Hindlimb muscle (tissue), 1 donor: ENCODE measurements at places on chromosomes 7 and 10.

DNA sequence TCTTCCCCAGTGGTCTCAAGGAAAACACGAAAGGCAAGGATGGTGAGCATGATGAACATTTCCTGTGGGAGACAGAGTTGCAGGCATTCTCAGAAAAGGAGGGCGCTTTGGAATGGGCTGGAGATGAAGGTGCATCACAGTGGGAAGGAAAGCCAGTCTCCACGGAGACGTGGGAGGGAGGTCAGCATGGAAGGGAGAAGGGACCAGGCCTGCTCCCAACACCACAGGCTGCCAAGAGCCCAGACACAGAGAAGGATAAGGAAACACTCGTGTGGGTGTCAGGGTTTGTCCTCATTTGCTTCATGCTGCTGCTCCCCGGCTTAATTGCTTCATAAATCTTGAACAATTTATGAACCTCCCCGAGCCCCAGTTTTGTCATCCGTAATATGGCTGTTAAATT, 231.5 kb upstream of the ZNF32 start:
- DNase-seq = no peak

- DNase-seq = no peak
These were observed 49.5 kb upstream of the DNAAF5 start for GRCh38 chr7:676972-677385.

DNA sequence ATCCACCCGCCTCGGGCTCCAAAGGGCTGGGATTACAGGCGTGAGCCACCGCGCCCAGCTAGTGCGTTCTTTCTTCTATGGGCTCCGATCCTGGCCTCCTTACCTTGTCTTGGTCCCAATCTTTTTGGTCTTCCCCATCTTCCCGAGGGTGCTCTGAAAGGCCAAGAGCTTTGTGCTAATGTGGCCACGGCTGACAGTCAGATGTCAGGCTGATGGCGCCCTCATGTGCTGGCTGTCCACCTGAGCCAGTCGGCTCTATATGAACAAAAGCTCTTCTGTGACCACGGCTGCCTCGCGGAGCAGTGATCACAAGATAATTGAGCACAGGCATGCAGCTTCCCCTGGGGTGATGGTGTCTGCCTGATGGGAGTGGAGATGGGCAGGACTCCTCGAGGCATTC, 11.0 kb upstream of the AHCYL2 start:
- peak; percentile 47 for DNase-seq

GRCh38 chr10:72272689-72273409, 875 bp upstream of the DDIT4 start:
- DNase-seq = peak; percentile 94

DNA sequence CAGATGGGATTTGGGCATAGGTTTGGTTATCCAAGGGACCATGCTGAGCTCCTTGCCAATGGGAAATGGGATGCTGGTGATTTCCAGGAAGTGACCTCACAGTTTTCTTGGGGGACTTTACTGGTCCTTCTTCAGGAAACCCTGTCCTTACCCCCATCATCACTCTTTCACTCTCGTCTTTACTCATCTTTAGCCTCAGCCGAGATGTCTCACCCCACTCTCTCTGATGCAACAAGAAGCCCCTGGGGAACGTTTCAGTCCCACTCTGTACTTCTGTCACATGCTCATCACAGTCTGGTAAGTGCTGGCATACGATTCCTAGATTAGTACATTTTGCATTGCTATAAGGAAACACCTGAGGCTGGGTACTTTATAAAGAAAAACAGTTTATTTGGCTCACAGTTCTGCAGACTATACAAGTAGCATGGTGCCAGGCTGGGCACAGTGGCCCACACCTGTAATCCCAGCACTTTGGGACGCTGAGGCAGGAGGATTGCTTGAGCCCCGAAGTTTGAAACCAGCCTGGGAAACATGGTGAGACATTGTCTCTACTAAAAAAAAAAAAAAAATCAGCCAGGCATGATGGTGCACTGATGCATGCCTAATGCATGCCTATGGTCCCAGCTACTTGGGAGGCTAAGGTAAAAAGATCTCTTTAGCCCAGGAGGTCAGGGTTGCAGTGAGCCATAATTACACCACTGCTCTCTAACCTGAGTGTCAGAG, 63.5 kb upstream of the VKORC1L1 start:
- no peak for DNase-seq

- no peak for DNase-seq
These were observed 20.7 kb downstream of the SEC61A2 start for GRCh38 chr10:12150163-12150562.

- no peak for DNase-seq
These were observed 983.4 kb downstream of the CCSER2 start for GRCh38 chr10:85311613-85312337.

DNA sequence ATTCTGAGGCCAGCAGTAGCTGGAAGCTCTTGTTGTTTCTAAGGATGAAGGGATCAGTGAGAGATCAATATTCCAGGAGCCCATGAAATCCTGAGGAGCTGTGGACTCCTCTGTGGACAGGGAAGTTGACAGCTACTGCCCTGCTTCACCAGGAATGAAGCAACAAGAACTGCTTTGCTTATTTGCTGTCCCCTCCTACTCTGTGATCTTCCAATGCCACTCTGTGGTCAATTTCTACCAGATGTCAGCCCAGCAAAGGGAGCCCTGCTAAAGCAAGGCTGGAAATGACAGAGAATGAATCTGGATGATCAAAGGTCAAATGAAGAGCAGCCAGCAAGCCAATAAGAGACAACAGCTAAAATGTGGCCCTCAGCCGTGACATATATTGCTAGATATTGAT, 227.5 kb upstream of the CHRM2 start:
- DNase-seq = no peak

DNA sequence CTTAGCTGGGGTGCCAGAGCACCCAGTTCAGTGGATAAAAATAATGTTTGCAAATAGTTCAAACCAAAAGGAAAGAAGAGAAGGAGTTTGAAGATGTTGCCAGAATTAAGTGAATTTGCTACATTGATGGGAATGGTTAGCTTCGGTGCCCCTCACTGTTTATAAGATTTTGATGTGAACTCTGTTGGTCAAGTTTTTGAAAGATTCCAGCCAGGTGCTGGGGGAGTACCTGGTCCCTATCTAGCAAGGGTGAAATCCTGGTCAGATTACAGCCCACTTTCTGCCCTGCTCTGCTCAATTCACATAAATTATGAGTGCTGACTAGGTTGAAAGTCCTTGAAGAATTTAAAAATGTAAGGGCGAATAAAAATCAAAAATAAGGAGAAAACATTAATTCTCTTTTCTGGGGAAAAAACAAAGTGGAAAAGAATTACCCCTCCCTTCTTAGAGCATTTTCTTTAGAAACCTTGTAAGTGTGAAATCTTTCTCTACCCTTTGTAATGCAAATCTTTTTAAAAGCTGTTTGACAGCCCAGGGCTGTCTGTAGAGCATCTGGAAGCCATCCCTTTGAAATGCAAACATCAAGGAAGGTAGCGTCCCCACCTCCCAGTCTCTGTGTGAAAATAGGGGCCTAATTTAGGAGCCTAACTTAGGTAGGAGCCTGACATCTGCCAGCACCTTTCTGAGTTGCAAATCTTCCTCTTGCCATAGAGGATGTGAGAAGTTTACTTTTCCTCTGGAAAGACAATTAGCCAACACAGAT, 1.4 kb upstream of the GIMAP5 start:
- no peak for DNase-seq

DNA sequence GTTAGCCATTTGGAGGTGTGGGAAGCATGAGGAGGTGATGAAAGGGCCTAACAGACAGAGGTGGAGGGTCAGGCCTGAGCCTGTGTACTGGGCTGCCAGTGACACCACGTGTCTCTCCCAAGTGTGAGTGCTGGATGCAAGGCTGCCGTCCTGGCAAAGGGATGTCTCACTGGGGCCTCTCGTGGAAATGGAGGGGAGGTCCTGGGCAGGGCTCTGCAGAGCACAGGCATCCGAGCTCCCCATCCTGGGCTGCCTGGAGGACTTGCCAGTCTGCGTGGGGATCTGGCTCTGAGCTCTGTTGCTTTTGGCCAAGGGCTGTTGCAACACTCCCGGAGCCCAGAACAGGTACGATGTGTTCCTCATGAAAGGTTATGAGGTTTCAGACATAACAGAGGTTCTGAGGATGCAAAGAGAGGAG, 77.3 kb downstream of the GRK5 start:
- no peak for DNase-seq

GRCh38 chr10:29353887-29354561, 65.2 kb downstream of the LYZL1 start:
- DNase-seq = no peak

GRCh38 chr7:136348142-136348541, 371.0 kb upstream of the MTPN start:
- DNase-seq = no peak

- no peak for DNase-seq
These were observed 1.6 kb upstream of the KBTBD2 start for GRCh38 chr7:32893207-32893524.

DNA sequence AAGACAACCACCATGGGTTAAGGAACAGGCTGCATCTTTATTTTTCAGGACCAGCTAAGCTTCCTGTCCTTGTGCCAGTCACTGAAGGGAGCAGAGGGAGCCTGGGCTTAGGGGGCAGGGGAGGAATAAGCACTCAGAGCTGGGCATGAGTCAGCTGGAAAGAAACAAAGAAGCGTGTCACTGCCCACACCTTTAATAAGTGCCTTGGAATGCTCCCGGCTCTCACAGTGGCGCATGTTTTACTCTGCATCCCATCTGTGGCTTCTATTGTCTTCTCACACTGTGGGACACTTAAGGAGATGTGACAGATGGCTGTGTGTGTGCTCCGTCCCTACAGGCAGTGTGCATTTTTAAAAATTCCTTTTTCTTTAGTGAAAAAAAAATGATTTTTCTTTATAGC, 71.7 kb downstream of the MTURN start:
- no peak for DNase-seq

- DNase-seq = peak; percentile 81
These were observed 35.4 kb upstream of the COL13A1 start for GRCh38 chr10:69766161-69766910.

DNA sequence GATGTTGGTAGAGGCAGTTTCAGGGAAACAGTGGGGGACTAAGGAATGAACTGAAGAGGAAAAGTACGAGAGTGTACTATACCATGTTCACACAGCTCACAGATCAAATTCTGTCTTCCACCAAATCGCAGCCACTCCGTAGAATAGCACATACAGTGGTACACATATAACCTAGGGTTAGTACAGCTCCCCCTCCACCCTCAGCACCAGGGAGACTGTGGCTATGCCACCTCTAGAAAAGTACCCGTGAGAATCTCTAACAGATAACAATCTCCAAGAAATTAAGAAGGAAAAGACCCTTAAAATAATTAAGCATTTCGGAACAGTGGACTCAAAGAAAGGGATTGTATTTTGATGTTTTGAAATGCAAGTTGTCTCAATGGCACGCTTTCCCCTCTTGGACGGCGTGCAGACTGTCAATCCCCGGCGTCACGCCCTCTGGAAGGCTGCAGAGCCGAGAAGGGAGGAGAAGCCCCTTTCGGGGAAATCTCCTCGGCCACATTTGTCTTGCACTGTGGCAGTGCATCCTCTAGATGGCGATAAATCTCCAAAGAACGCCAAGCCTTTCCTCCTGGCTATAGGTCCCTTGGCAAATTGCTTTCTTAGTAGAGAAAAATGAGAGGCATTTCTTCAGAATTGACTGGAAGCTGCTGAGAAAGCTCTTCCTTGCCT, 345.0 kb downstream of the REEP3 start:
- peak; percentile 67 for DNase-seq

- DNase-seq = no peak
These were observed 56.6 kb downstream of the BMPER start for GRCh38 chr7:33961948-33962347.

DNA sequence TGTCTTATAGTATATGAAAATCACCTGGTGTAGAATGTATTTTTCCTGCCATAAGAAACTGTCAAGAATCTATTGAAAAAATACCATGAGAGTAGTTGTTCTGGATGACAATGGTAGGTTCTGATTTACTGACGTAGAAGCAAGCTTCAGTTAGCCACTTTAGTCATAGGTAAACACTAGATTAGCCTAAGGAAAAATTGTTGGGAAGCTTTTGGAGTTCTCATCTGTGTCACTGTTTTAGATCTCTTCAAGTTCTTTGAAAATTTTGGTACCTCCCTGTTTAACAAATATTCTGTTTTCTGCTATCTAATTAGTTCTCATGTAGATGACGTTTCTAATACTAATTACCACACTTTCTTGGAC, 131.8 kb downstream of the ADK start:
- no peak for DNase-seq

- DNase-seq = peak; percentile 68
These were observed 615 bp downstream of the ARHGAP12 start for GRCh38 chr10:31927884-31928548.

DNA sequence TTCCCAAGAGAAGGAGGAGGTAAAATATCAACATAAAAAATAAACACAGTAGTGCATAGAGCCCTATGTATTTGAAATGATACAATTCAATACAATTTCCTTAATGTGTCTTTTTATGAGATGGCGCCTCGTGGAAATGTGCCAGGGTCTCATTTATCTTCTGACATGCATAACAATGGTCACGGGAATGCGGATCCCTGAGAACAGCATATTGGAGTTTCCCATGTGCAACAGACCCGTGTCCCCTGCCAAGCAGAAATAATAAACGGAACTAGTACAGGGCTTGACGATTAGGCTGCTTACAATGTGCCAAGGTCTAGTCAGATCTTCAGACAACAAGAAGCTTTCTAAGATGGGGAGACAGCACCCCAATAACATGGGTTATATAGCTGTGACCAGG, 217.9 kb downstream of the ARHGAP21 start:
- no peak for DNase-seq

DNA sequence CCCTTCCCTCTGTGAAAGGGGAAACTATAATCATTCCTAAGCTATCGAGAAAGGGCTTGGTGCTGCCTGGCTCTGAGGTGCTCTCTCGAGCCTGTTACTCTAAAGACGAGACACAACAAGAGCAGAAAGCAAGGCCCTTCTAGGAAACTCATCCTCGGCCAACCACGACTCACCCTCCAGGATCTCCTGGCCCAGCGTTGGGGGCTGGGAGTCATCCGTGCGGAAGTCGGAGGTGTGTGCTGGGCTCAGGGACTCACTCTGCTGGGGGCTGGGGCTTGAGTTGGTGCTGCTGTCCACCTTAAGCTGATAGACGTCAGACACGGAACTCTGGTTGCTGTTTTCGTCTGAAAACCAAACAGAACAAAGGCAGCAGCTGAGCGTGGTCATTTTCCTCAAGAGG, 17.6 kb upstream of the BAZ1B start:
- no peak for DNase-seq
